GM20000 (cell line): ENCODE measurements at places on chromosomes 3 and 15.

DNA sequence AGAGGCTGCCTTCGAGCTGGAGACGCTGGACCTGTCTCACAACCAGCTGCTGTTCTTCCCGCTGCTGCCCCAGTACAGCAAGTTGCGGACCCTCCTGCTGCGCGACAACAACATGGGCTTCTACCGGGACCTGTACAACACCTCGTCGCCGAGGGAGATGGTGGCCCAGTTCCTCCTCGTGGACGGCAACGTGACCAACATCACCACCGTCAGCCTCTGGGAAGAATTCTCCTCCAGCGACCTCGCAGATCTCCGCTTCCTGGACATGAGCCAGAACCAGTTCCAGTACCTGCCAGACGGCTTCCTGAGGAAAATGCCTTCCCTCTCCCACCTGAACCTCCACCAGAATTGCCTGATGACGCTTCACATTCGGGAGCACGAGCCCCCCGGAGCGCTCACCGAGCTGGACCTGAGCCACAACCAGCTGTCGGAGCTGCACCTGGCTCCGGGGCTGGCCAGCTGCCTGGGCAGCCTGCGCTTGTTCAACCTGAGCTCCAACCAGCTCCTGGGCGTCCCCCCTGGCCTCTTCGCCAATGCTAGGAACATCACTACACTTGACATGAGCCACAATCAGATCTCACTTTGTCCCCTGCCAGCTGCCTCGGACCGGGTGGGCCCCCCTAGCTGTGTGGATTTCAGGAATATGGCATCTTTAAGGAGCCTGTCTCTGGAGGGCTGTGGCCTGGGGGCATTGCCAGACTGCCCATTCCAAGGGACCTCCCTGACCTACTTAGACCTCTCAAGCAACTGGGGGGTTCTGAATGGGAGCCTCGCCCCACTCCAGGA lies 21.1 kb downstream of the NRROS start:
- no peak for DNase-seq

DNA sequence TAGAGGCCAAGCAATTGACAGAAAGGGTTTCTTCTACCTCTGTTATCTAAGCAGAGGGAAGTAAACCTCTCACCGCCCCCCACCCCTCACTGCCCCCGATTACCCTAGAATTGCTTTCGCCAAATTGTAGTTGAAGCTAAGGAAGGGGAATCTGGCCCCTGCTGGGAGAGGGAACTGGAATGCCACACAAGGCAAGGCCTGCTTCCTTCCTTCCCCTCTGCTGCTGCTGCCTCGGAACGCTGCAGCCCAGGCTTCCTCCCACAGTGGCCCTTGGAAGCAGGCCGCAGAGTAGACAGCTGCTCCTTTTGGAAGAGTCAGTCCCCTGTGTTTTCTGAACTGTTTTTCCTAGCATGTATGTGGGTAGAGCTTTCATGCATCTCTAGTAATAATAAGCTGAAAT lies 21.6 kb downstream of the RLBP1 start:
- DNase-seq = no peak

GRCh38 chr3:188037965-188038581 lies 115.9 kb upstream of the LPP start:
- DNase-seq = no peak

DNA sequence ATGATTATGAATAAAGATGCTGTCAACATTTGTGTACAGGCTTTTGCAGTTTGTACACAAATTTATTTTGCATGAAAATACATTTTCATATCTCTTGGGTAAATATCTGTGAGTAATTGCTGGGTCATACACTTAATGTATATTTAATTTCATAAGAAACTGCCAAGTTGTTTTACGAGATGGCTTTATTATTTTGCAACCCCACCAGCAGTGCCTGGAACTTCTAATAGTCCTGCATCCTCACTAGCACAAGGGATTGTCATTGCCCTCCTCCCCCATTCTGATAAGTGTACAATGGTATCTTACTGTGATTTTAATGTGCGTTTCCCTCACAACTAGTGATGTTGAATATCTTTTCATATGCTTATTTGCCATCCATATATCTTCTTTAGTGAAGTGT lies 45.2 kb downstream of the ASTE1 start:
- DNase-seq = no peak

- no peak for DNase-seq
These were observed 22.6 kb downstream of the RASGRF1 start for GRCh38 chr15:79067969-79068368.

- DNase-seq = no peak
These were observed 289 bp upstream of the TFDP2 start for GRCh38 chr3:142149673-142149992.

- DNase-seq = no peak
These were observed 34.6 kb downstream of the THSD4 start for GRCh38 chr15:71149646-71150557.

GRCh38 chr15:44340410-44340809 lies 51.9 kb downstream of the GOLM2 start:
- no peak for DNase-seq

DNA sequence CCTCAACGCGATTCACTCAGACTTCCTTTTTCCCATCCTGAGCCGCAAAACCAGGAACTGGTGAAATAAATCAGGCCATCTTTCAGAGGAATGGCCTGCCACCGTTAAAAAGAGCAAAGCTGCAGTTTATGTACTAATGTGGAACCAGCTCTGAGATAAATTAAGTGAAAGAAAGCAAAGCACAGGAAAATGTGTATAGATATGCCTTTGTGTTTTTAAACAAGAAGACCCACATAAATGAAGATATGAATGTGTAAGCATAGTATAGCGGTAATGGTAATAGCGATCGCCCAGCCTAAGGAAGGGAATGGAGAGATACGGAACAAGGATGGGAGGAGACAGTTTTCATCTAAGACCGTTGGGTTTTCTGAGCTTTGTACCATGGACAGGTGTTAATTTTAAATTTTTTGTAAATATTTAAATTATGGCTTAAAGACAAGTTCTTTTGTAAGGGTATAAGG lies 30.8 kb upstream of the RPN1 start:
- no peak for DNase-seq

DNA sequence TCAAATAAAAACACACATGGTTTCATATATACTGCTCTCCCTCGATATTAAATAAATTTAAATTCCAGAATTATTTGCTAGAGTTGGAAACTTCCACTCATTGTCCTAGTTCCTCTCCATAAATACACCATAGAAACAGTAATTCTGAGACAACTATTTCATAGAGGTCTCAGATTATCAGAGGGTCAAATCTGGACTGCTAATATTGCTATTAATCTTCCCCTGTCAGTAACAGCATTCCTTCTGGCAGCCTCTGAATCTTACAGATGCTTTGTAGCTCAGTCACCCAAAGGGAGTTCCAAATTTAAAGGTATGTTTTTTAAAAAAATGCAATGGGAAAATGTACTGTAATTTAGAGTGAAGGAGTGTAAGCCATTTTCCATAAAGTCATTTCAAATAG lies 428.8 kb downstream of the PYDC2 start:
- no peak for DNase-seq

DNA sequence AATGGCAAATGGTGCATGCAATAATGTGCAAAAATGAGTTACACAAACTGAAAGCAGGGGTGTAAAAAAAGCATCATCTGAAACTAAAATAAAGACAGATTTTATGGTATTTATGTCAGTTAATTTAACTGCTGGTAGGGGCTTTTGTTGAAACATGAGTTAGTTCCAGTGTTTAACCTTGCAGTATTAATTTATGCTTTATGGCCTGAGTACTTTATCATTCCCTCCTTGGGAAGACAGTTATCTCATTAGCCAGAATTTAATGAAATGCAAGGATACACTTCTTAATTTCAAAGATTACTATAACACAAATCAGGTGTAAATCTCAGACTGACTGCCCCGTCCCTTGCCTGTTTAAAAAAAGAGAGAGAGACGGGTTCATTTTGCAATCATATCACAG lies 240.1 kb upstream of the MEIS2 start:
- DNase-seq = no peak

DNA sequence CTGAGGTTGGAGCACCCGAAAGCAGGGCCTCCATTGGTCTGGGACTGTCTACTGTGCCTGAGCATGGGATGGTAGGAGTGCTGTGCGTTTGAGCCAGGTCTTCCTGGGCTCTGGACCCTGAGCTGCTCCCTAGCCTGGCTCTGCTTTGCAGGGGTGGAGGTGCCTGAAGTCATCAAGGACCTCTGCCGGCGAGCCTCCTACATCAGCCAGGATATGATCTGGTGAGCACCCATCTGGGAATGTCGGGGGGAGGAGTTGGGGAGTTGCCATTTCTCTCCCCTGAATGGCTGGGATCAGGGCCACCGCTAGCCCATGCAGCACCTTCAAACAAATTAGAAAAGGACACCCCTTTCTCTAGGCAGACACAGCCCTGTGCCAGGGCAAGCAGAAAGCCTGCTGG lies 20.7 kb downstream of the DUOX1 start:
- no peak for DNase-seq

- no peak for DNase-seq
These were observed 259.9 kb upstream of the KCNH8 start for GRCh38 chr3:18888370-18888769.

- no peak for DNase-seq
These were observed 134.0 kb downstream of the CHL1 start for GRCh38 chr3:330494-331115.

GRCh38 chr3:70861234-70861633 lies 548.8 kb upstream of the MDFIC2 start:
- no peak for DNase-seq

DNA sequence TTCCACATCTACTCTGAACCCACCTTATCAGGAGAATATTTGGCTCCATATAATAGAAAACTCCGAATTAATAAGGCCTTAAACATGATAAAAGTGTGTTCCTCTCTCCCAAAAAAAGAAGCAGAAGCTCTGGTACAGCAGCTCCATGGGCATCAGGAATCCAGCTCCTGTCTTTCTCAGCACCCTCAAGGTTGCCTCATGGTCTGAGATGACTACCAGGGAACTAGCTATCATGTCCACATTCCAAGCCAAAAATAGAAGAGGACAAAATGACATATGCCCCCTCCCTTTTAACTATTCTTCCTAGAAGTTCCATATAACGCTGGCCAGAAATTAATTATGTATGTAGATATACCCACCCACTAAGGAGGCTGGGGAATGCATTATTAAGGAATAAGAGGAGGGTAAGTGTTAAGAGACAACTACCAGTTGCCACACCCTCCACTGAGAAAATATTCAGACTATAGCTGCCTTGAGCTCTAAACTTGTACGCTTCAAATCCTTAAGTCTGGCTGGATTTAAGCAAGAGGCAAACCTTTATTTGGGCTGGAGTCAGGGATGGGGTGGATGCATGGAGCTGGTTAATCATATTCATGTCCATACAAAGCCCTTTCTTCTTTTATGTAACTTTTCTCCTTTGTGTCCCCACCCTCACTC lies 35.8 kb upstream of the CTDSPL start:
- no peak for DNase-seq

- DNase-seq = no peak
These were observed 117.8 kb downstream of the TMEM266 start for GRCh38 chr15:76177491-76178040.

DNA sequence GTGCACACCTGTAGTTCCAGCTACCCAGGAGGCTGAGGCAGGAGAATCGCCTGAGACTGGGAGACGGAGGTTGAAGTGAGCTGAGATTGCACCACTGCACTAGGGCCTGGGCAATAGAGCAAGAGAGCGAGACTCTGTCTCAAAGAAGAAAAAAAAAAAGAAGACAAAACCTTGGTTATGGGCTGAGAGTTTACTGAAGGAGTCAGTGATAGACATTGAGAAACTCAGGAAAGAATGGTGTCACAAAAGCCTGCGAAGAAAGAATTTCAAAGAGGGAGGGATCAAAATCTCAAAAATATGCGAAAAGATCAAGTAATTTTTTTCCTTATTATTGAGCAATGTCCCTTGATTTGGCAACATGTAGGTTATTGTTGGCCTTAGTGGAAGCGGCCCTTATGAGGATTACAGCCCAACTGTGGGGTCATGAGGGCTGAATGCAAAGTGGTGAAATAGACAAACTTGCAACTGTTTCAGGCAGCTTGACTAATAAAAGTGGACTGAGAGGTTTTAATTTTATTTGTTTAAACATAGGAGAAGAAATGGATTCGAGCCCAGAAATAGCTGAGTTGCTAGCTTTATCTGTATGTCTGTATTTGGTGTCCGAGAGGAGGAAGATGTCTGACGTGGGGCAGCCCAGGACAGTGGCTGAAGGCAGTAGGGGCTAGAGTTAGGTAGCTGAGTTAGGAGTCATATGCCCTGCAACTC lies 18.8 kb upstream of the CELF6 start:
- DNase-seq = no peak

DNA sequence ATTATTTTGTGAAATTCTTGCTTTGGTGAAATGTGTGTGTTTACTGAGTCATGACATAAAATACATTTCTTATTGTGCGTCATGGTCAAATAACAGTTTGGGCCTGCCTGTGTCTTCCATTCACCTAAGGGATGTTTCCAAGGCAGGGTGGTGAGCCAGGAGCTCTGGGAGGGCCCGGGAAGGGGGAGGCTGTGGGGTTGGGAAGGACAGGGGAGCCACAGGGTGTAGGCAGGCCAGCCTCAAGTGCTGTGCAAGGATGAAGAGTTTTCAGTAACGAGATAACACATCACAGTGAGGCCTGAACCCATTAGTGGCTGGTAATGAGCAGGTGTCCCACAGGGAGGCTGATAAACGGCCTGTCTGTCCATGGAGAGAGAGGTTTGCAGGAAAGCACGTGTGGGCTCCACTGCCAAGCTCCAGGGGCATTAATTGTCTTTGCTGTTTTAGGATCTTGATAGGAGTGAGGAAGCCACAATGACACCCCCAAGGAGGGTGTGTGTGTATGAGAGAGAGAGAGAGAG lies 35.6 kb upstream of the SEC13 start:
- no peak for DNase-seq

- DNase-seq = no peak
These were observed 26.4 kb downstream of the RBM6 start for GRCh38 chr3:49966233-49966942.

GRCh38 chr3:184379358-184380184 lies at the start of gene CHRD:
Gene CHRD, plus strand, starts transcription at chr3:184380054. Its CDS starts 265 bp downstream, at chr3:184380319.
- peak; percentile 43 for DNase-seq

DNA sequence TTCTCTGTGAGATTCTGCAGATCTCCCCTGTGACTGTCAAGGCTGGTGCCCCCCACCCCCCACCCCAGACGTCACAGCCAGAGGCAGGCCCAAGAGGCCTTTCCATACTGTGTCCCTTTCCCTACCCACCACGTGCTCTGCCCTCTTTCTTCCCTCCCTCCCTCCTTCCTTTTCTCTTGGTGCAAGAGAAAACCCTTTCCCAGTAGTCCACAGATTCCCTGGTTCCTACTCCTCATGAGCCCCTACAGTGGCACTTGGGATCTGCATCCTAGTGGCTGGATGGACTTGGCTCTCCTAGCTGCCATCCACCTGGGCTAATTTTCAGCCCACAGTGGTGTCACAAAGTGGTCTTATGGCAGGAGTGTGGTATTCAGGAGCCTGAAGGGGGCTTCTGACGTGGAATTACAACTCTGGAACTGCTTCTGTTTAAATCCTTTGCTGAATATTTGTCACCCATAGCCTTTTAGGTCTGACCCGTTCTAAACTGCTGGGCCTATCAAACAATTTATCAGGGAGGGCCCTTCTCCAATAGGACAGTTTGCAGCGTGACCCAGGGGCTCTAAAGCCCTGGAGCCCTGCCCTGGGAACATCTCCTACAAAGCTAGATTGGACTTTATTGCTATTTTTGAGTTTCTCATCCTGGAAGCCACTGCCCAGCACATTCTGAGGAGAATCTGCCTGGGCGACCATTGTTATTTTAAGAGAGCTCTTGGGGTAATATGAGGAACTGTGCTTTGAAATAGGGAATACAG lies 35.3 kb downstream of the KLF13 start:
- DNase-seq = no peak

GRCh38 chr15:71801935-71802655 lies 8.3 kb upstream of the NR2E3 start:
- no peak for DNase-seq
